ENCODE measurements at places on chromosomes 1 and 21.

DNA sequence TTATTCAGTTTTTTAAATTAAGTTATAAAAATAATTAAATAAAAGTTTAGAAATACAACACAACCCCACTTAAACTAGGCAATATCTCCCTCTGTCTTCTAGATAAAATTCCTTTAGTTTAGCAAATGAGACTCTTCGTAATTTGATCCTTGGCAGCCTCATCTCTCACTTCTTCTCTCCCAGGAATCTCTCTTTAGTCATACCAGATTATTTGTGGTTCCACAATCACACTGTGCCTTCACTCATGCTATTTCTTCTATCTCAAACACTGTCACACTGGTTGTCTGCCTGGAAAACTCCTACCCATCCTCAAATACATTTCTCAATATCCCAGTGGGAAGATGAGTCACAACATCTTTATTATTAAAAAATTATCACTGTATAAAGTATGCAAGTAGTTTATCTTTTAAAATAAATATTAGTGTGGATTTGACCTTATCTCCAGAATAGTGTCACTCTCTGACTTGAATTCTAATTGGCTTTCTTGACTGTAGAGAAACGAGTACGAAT, 195.5 kb downstream of the KCNH1 start:
- no peak for DNase-seq

- no peak for DNase-seq
These were observed 63.7 kb downstream of the SLC45A1 start for GRCh38 chr1:8381618-8382017.

GRCh38 chr1:214261206-214262123, 19.5 kb upstream of the SMYD2 start:
- peak; percentile 69 for DNase-seq

DNA sequence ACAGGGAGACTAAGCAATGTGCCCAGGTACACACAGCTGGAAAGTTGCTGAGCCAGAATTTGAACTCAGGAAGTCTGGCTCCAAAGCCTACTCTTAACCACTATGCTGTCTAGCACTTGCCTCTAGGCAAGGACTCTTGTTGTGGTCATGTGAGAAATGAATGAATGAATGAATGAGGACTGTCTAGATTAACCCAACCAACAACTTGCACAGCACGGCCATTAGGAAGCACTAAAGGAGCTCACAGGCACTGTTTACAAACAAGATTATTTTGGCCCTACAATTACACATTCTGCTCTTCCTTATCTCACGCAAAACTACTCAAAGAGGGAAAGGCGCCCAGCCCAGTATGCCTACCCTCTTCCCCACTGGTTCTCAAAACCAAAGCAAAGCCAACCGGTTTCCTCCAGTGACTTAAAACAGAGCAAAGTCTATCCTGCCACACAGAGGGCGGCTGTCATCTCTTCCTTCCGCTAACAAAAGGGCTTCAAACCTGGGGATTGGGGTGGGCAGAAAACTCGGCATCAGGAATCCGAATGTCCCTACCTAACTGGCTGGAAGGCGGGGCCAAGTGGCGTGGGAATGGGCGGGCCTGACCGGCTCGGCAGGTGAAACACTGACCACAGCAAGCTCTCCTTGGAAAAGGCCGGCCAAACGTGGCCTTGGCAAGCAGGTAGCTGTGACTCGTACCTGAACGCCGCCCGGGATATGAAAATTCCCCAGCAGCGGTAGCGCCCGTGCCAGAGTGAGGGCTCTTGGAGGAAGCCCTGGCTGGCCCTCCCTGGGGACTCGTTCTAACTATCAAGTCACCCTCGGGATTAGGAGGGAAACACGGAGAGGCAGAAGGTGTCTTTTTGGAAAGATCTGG, 948 bp downstream of the STK40 start:
- peak; percentile 27 for DNase-seq

GRCh38 chr1:67338642-67339041, 31.0 kb downstream of the IL12RB2 start:
- DNase-seq: no peak

- no peak for DNase-seq
These were observed 32.0 kb downstream of the SUSD4 start for GRCh38 chr1:223331929-223332328.

DNA sequence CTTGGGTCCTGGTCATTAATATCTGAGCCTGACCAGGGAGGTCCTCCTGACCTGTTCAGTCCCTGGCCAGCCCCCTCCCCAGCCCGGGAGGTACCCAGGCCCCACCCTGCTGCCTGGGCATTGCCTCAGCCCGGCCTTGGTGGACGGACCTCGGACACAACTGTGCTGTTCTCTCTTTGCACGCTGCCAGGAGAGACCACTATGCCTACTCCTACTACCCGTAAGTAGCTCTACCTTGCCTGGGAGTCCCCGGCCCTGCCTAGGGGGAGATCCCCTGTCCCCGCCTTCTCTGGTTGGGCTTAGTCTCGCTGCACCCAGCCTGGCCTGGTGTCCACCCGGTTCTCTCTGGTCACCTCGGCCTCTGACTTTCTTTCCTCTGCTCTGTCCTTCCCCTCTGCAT, 53.2 kb downstream of the PTPRU start:
- DNase-seq: no peak

DNA sequence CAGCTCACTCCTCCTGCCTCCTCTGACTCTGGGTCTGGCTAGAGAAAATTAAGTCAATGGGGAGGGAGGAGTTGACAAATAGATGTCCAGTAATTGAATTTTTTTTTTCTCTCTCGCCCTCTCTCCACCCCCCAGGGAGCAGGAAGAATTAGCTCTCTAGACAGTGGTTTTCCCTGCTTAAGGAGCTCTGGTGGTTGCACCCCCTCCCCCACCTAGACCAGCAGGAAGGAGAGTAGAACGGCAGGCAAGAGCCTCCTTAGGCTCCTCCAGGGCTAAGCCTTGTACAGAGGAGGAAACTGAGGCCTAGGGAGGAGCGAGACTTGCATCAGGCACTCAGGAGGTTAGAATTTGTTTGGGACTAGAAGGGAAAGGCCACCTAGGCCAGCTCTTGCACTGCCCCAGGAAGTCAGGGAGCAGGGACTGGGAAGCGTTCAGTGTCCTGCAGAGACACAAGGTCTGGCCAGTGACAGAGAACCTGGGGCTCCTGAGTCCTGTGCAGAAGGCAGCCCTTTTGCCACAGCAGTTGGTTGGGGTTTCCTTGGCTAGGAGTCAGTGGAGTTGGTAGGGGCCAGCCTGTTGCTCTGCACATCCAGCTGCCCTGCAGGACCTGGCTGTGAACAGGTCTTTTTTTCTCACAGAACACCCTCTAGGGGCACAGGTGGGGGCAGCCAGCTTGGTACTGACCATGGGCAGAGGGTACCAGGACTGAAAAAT, 49.5 kb upstream of the ACOT11 start:
- no peak for DNase-seq

DNA sequence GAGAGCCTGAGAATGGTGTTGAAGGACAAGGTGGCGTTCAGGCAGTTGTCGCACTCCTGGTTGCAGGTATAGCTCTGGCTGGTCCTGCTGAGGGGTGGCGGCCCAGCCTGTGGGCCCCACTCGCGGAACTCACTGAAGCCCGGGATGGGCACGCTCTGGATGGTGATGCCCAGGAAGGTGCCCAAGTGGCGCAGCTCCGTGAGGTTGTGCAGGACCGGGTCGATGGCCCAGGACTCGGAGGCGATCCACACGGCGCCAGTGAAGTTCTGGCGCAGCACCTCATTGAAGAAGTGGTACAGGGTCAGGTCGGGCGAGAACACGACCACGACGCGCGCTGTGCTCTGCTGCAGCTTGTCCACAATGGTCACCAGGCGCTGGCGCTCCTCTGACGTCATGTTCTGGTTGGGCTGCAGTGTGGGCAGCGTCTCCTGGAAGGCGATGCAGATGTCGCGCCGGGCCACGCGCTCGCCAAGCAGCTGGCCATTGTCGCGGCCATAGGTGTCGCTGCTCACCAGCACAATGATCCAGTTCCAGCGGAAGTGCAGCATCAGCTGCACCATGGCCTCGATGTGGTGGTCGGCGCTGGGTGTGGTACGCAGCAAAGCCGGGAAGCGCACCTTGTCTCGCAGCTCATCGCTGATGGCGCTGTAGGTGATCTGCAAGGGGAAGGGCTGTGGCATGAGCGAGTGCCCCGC, 5.0 kb downstream of the TAS1R2 start:
- DNase-seq: no peak

GRCh38 chr1:3261969-3262579, 192.4 kb upstream of the ARHGEF16 start:
- no peak for DNase-seq

- DNase-seq: peak; percentile 53
These were observed 532.2 kb downstream of the MATN1 start for GRCh38 chr1:30191154-30191702.

DNA sequence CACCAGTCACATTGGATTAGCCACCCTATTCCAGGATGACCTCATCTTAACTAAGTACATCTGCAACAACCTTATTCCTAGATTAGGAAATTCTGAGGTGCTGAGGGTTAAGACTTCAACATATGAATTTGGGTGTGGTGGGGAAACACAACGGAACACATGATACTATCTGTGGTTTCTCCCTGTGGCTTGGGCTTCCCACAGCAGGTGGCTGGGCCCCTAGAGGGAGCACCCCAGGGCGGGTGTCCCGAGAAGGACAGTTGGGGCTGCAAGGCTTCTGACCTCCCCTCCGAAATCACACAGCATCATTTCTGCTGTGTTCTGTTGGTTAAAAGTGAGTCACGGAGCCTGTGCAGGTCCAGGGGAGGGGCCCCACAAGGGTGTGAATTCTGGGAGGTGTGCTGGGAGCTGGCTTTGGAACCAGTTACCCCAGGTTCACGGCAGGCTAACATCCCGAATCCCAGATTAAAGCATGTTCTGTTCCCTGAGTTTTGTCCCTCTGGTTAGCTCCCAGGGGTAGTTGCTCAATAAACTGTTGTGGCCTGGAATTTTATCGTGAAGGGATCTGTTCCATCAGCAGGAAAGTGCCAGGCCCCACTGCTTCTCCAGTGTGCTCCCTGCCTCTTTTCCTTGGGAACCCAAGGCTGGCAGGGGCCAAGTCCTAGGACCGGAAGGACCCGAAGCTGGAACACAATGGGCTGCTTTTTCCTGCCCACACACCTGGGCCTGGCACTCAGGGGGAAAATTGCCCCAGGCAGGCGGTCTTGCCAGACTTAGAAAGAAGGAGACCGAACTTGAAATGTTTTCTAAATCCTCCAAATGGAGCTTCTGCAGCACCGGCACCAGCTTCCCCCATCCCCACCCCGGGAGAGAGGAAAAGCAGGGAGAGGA, 154.0 kb upstream of the WNT4 start:
- no peak for DNase-seq

DNA sequence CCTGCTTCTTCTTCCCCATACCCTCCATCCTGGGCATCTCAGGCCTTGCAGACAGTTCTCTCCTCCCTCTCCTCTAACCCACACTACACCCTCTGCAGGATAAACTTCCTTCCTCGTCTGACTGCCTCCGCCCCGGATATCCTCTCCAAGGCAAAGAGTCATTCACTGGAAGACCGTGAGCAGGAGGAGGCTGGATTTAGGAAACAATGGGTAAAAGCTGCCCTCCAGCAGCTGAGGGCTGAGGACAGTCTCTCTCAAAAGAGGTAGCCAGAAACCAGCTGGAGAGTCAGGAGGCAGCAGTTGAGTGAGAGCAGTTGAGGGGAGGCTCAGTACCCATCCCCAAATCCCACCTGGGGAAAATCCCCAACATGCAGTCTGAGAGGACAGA, 1.4 kb downstream of the CSRP1 start:
- no peak for DNase-seq

GRCh38 chr1:35461966-35462651, 95.1 kb downstream of the KIAA0319L start:
- DNase-seq: no peak

GRCh38 chr1:172672720-172673119, 13.8 kb downstream of the FASLG start:
- no peak for DNase-seq

DNA sequence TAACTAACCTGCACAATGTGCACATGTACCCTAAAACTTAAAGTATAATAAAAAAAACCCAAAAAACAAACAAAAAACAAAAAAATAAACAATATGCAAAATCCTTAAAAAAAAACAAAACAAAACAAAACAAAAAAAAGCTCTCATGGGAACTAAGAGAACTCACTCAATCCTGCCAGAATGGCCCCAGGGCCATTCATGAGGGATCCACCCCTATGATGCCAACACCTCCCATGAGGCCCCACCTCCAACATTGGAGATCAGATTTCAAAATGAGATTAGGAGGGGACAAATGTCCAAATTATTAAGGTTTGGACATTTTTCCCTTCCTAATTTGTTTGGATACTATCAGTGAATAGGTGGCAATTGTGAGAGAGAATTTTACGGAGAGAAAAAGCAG, 10.2 kb downstream of the CYP4B1 start:
- DNase-seq: no peak
